ENCODE measurements at places on chromosomes 12 and 14.

DNA sequence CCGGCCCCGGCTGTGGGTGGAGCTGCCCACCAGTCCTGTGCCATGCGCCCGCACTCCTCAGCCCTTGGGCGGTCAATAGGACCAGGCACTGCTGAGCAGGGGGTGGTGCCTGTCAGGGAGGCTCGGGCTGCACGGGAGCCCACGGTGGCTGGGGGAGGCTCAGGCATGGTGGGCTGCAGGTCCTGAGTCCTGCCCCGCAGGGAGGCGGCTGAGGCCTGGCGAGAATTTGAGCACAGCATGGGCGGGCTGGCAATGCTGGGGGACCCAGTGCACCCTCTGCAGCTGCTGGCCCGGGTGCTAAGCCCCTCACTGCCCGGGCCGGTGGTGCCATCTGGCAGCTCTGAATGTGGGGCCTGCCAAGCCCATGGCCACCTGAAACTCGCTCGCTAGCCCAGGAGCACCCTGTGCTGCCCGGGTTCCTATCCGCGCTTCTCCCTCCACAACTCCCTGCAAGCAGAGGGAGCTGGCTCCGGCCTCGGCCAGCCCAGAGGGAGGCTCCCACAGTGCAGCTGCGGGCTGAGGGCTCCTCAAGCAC, 1371.1 kb downstream of the FSCB start:
- no peak for DNase-seq

DNA sequence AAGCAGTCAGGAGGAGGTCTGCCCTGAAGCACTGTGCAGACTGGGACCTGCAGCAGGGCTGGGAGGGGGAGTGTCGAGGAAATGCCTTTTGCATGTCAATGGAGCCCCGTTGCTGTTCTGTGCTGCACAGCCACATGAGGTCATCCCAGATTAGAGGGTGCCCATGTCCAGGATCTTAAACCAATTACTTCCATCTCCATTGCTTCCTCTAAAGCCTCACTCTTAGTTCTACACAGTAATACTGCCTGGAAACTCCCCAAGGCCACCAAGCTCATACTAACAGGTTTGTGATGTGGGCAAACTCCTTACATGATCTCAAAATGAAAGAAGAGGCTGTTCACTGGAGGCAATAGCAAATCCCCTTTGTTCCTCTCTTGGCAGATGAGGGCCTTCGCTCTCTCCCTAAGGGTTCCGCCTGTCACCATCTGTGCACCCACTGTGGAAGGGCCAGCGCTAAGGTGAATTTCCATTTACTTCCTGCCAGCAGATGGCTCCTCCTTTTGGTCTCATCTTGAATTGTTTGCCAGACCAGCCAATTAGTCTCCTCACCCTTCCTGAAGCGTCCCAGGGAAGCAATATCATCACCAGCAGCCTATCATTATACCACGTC, 35.4 kb upstream of the LTA4H start:
- no peak for DNase-seq

DNA sequence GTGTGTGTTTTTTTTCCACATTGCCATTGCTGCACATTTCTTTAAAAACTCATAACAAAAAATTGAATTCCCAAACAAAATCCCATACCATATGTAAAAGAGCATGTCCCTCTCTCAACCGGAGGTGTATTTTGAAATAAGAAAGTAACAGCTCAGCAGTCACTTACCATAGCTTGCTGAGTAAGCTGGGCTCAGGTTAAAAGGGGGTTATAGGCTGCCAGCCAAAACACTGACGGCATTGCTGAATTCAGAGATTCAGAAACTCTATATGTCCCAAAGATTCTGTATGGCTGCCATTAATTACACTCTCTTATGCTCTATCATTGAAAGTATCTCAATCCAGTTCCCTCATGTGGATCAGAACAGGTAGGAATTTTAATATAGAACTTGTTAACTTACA, 276.0 kb downstream of the FOXG1 start:
- no peak for DNase-seq

DNA sequence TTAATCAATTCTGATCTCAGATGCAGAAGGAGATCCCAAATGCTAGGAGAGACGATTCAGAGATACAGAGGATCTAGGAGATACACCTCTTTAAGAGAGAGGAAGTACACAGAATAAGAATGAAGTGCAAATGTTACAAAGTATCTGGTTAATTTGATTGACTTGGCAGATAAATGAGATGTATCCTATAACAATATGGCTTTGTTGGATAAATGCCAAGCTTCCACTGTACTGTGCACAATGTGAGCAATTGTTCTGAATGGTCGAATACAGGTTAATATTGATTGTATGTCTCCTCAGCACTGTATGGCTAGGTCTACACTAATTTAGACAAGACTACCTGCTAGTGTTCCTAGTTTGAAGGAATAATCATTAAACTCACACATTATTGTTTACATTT, 119.6 kb upstream of the PTPRB start:
- no peak for DNase-seq

DNA sequence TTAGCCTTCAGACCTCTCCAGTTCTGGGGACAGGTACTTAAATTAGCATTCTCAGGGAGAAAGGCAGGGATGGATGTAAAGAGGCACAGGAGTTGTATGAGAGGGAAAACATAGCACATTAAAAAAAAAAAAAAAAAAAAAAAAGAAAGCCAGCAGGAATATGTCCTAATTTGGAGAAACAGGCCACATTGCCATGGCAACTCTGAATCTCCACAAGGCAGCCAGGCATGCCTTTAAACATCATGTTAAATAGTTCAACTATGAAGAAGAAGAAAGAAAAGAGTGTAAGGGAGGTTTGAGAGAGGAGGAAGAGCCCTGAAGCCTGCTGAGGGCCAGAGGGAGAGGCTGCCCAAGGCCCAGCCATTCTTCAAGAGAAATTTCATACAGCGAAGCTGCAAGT, 145.8 kb downstream of the GRIN2B start:
- DNase-seq, result no peak

Data from NK-92 treated with Interleukin-12 subunit alpha and Interleukin-12 subunit beta, amount 100 ng/mL, for 24 hours (cell line).